Stromal cell of bone marrow (primary cell): ENCODE measurements at places on chromosomes 7 and 10.

- peak; percentile 48 for DNase-seq
Observed at GRCh38 chr10:50740293-50740648, 535 bp downstream of the ASAH2B start.

DNA sequence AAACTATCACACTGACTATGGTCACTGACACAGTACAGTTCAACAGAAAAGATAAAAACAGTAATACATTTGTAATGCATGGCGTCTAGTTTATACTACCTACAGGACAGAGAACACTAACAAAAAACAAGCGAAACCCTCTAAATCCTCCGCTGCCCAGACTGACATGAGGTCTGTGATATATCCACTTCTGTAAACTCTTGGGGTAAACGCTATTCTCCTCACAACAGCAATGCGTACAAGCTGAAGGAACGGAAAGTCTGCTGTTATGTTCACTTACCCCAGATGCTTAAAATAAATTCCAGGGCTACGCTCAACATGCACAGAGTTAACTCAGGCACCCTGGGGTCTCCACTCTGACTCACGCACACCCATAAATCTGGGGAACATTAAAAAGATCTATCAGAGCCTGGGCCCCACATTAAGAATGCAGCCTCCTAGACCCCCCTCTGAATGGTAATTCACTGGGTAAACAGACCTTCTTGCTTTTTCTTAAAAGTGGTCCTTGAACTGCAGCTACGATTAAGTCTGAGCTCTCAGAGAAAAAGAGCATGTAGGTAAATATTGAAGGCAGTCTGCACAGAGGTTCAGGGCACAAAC is 105.6 kb downstream of the CTBP2 start:
- no peak for DNase-seq

- no peak for DNase-seq
Observed at GRCh38 chr10:58712141-58712540, 199.5 kb downstream of the BICC1 start.

- DNase-seq: no peak
Observed at GRCh38 chr7:151730591-151730990, 146.3 kb downstream of the PRKAG2 start.

GRCh38 chr7:10412422-10413019 is 561.2 kb upstream of the PHF14 start:
- DNase-seq: peak; percentile 9

DNA sequence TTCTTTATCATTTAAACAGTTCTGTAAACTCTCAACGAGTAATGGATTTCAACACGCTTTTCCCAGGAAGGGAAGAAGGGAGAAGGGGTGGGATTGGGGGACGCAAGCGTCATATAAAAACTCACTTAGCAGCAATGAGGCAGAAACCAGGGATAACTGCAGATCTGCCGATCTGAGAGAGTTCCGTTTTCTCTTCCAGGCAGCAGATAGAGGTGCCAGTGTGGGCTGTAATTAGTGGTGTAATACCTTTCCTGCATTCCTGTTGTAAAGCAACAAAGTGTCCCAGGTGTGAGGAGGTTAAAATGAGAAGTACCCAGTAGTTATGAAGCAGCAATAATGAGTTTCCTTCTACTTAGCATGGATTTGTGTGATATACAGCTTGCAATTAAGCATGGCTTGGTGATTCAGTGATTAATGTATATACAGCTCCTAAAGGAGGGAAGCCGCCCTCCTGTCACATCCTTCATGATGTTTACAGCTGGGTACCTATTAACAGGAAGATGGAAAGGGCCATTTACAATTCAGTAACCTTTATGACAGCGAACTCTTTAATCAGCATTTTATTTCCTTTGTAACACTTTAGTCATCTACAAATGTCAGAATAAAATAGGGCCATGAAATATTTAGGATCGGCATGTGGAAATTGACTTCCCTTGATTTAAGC is 271.9 kb downstream of the LRMDA start:
- no peak for DNase-seq

DNA sequence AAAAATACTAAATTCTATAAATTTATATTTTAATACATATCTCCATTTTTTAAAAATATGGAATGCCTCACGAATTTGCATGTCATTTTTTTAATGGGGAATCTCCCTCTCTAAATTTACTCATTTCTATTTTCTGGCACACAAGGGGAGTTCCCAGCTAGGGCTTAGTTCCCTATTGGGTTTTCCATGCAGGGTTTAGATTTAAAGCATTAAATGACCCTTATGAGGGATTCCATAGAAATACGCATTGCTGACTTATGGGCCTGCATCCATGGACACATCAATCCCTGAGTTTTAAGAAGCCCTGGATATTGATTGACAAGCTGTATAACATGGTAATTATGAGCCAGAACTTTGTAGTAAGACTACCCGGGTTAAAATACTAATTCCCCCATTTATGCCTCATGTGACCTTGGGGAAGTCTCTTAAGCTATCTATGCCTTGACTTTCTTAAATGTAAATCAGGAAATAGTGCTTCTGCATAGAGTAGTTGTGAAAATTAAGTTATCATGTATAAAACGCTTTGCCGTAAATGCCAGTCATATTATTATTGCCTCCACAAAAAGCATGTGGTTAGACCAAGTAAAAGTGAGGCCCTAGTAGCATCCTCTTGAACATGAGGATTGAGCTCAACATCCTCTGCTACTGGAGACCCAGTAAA is 78.8 kb upstream of the ANKRD1 start:
- DNase-seq: no peak

GRCh38 chr10:132489704-132490534 is 47.7 kb upstream of the INPP5A start:
- no peak for DNase-seq

DNA sequence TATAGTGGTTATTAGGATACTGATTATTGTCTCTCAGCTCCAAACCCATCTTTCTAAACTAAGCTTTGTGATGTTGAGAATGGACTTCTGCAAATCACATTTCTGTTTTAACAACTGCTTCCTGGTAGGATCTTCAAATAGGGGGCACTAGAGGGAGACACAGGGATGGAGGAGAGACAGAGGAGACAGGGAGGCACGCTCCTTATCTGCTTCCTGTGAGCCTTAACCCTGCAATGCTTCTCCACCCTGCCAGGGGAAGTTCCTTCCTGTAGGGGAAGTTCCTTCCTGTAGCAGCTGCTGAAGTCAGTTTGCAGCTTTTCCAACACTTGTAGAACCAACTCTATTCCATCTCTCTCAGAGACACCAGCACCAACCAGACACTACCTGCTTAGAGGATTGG is 847.2 kb downstream of the CCSER2 start:
- no peak for DNase-seq

- DNase-seq: no peak
Observed at GRCh38 chr7:151717415-151717814, 159.5 kb downstream of the PRKAG2 start.

DNA sequence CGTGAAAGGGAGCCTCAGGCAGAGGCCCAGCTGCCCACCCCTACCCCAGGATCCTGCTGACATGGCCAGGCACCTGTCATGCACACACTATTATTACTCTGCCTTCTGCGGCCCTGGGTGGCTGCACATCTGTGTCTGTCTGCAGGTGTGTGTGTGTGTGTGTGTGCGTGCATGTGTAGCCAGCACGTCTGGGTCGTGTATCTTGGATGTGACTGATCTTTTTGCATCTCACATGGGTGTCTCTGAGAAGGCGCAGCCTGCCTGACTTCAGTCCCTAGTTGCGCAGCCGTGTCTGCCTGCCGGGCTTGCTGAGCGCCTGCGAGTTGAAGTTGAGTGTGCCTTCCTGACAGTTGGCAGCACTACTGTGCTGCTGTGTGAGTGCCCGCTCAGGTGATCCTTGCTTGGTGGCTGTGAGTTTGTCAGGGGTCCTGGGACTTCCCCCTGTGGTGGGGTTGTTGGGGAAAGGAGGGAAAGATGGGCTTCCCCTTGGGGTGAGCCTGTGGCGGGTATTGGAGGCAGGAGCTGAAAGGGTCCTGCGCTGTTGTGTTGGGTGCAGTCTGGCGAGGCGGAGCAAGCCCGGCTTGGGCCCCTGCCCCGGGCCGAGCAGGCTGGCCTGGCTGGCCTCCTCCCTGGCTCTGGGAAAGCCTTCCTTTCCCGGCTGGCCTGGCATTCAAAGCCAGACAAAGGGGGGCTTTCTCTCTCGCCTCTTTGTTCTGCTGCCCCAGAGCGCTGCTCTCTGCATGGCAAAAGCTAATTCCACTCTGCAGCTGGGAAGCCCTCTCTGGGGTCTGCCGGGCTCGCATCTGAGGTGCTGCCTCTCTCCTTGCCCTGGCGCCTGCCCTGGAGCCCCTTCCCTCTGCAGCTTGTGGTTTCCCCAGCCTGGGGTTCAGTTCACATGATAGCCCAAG is 4.9 kb downstream of the TRIM8 start:
- DNase-seq: no peak

DNA sequence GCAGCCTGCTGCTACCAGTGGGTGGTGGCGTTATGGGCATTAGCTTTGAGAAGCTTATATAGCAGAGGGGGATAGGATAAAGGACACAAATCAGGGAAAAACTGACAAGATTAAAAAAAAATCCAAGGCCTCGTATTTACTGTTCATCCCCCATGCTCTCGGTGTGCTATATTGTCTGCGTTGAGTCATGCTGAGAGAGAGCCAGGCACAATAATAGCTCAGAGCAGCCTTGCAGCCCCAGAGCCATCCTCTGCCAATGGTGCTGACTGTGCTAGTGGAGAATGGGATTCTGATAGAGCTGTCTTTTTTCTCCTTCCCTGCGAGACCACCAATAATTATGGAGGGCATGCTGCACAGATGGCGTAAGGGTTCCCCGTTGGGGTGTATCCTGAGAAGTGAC is 51.7 kb upstream of the FZD1 start:
- DNase-seq: peak; percentile 42
